ENCODE measurements at places on chromosomes 6 and 20. TPM values are rescaled to one million over a fixed set of nuclear protein-coding genes. Genes with fewer than 3 reads are reported as not detected.

GRCh38 chr6:39411465-39411864, 89.0 kb upstream of the KCNK16 start:
- peak; percentile 55 for DNase-seq
- no peaks in the 10 kb centered on the region for H3K4me1 ChIP-seq
- H3K4me3 ChIP-seq, result no peak overlapping the region
- H3K27ac ChIP-seq, result no peak overlapping the region
- H3K27me3 ChIP-seq, result no peaks in the 10 kb centered on the region

- H3K4me3 ChIP-seq, result no peak overlapping the region
- no peak overlapping the region for H3K27ac ChIP-seq
- H3K27me3 ChIP-seq, result no peaks in the 10 kb centered on the region
- H3K4me1 ChIP-seq, result no peaks in the 10 kb centered on the region
These were observed 147.4 kb downstream of the HDGFL1 start for GRCh38 chr6:22716721-22717120.

DNA sequence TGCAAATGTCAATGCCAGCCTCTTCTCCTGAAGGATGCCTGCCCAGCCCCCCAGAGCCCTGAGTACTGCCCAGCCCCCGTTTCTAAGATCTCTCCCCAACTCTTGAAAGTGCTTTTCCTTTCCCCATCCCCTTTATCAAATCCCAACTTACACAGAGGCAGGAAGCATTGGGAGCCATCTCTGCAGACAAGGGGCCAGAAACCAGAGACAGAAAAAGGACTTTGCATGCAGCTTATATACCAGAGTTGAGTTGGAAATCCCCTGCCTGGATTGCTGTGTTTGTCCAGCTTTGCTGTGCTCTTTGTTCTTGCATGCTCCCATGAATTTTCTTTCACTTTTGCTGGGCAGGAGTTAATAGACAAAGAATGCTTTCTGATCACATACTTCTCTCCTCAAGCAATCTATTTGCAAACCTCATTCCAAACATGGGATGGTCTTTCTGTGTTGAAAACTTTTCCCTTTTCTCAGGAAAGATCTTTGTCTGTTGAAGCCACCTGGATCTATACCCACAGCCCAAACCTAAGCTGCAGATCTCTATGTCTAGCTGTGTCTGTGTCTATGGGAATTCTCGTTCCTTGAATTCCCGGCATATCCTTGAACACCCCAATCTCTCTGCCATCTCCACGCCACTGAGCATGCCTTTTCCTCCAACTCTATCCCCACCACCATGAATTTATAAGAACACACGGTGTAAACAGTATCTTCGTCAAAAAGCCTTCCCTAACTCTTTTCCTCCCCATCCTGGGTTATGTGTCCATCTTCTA, at the start of gene UBD:
TSS of gene UBD (minus strand) at position 209 of the 764 bp plus-strand sequence. CDS start at position 178, 31 bp downstream.
- H3K27ac ChIP-seq, result no peak within 1 kb of the TSS
- no peak for DNase-seq
- H3K27me3 ChIP-seq, result peaks cover 30% of the 10 kb centered on the region
- no peaks in the 10 kb centered on the region for H3K36me3 ChIP-seq

DNA sequence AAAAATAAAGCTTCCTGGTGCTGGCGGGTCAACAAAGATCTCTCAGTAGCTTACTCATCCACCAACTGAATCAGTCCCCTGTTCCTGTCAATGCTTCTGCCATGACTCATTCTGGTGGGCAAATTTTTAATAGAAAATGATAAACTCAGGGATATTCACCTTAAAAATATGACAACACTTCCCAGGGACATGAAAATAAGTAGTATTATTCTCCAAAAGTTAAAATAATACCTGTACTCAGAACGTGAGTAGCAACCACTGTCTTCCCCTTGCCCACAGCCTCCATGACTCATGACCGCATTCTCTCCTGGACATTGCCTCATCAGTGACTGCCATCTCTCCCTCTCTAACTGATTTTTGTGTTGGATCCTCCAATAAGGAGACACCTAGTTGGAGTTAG, 552.3 kb downstream of the KIF16B start:
- H3K4me1 ChIP-seq, result no peaks in the 10 kb centered on the region
- H3K27ac ChIP-seq, result no peak overlapping the region
- no peak overlapping the region for H3K4me3 ChIP-seq
- H3K27me3 ChIP-seq, result no peaks in the 10 kb centered on the region
- no peak for DNase-seq

The FAM229B gene
- 16.5 TPM for total RNA-seq

The TCP1 gene
- 130 TPM for total RNA-seq

Measured in cardiac muscle cell (in vitro differentiated cells and primary cell).